COR-L47 (cell line): ENCODE measurements at places on chromosomes 13 and 19.
A peak's percentile ranks its signal among the peaks of the same experiment; 100 is the strongest.

GRCh38 chr13:112928972-112929782 lies 39.8 kb upstream of the MCF2L start:
- peak; percentile 84 for DNase-seq

DNA sequence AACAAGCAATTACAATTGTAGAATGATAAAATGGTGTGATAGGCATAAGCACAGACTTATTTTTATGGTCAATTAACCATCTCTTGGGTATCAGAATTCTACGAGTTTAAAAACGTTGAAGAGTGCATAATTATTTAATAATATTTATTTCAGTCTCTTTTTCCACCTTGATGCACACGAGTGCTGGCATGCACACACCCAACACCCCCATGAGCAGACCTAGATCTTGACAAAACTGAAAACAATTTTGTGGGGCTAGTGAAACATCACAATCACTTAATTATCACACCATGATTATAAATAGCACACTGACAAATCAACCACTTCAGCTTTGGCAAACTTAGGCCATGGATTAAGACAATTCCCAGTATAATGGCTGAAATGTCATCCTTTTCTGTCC lies 61.0 kb upstream of the RFC3 start:
- no peak for DNase-seq

- no peak for DNase-seq
Observed at GRCh38 chr13:30985637-30986205, 53.3 kb downstream of the TEX26 start.

GRCh38 chr13:80341101-80341755 lies at the start of gene SPRY2:
Gene SPRY2, minus strand, starts transcription at chr13:80341126. Its CDS starts 3,421 bp downstream, at chr13:80337705.
- peak; percentile 78 for DNase-seq

GRCh38 chr13:93558637-93559036 lies 332.0 kb downstream of the GPC6 start:
- DNase-seq: no peak

- DNase-seq: no peak
Observed at GRCh38 chr13:79121286-79121685, 284.8 kb downstream of the RBM26 start.

- DNase-seq: no peak
Observed at GRCh38 chr19:48807590-48808308, 3.1 kb downstream of the BCAT2 start.

DNA sequence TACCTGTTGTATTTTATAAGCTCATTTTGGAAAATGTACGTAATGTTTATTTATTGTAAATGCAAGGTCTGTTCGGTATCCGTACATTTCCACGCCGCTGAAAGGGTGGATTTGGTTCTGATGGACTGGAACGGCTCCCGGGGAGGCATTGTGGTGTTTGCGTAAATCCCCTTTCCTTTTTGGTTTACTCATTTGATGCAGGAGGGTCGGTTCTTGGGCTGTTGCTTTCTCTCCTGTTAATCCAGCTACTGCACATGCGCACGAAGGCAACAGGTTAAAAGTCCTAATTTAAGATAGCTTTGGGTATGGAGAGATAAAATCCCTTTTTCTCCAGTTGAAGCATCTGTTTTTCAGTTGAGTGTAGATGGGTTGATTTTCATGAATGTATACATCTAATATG lies 224.4 kb downstream of the TM9SF2 start:
- DNase-seq: no peak

- DNase-seq: no peak
Observed at GRCh38 chr13:27044837-27045570, 126.6 kb downstream of the USP12 start.

- no peak for DNase-seq
Observed at GRCh38 chr19:2320049-2320448, 8.3 kb downstream of the LSM7 start.

DNA sequence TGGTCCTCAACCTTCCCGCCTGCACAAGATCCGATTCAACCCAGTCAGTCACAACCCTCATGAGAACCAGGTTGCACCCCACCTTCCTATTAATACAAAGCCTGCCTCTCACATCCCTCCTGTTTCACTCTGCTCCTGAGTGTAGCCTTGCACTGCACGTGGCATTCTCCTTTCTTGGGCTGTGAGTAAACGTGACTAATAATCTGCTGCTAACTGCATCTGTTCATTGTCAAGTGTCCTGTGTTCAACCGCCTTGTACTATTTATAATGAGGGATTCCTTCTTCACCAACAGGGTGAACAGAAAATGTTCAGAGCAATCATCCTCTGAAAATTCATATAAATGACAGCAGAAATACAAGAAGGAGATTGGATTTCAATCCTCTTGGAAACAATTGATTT lies 1608.2 kb downstream of the SLITRK5 start:
- DNase-seq: no peak

DNA sequence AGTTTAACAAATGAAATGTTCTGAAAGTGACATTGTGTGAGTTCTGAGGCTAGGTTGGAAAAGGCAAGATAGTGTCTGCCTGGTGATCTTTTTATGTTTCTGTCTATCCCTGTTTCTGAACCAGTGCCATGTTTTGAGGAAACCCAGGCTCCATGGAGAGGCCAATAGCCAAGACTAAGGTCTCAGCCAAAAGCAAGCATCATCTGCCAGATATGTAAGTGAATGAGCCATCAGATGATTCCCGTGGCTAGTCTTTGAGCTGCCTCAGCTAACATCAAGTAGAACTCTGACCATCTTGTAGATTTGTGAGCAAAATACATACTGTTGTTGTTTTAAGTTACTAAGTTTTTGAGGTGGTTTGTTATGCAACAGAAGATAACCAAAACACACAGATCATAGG lies 19.6 kb upstream of the CCNA1 start:
- no peak for DNase-seq

DNA sequence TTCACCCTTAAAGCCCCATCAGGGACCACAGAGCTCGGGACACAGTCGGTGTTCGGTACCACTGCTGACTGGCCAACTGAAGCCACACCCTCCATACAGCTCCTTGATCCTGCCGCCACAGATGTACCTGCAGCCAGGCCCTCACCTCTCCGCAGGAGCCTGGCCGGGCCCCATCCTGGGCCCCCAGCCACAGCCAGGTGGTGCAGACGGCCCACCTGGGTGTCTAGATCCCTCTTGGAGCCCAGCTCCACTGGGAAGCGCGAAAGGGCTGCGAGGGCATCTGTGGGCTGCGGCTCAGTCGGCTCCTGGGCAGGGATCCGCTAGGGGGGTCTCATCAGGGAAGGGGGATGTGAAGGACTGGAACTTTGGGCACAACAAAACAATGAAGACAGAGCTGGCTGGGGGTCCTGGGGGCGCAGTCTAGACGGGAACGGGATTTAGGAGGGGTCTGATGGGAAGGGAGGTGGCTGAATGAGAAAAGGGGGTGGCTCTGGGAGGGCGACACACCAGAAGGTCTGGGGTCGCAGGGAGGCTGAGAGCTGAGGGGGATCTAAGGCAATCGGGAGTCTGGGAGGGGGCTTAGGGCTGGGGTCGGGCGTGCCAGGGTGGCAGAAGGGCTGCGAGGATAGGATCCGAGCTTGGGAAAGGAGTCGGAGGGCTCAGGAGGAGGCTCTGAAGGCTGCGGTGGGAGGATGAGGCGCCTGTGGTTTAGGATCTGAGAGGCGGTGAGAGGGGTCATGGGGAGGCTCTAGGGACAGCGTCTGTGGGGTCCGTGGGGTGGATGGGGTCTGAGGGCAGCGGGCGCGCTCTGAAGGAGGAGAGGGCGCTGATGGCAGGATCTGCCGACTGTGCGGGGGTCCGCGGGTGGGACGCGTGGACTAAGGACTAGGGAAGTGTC lies 15.8 kb downstream of the PRODH2 start:
- no peak for DNase-seq

- DNase-seq: no peak
Observed at GRCh38 chr19:478976-479375, 17.3 kb upstream of the MADCAM1 start.

- no peak for DNase-seq
Observed at GRCh38 chr19:49057636-49058234, at the start of gene CGB7. Gene CGB7, minus strand, starts transcription at chr19:49057749. Its CDS starts 2,374 bp downstream, at chr19:49055375.

GRCh38 chr13:112132142-112132541 lies 65.2 kb downstream of the SOX1 start:
- DNase-seq: no peak

DNA sequence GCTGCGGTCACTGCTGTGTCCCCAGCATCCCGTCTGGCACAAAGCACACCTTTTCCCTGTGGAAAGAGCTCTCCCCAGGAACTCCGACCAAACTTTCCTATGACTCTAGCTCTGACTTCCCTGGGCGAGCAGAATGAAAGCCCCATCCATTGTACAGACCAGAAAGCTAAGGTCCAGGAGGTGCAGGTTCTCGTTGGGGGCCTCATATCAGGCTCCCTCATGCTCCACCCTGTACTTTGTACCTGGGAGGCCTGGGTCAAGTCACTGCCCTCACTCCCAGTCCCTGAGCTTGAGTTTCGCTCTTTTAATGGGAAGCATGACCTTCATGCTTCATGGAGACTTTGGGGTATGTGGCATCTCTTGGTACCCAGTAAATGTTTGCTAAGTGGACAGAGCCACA lies 18.4 kb downstream of the CYTH2 start:
- DNase-seq: no peak

GRCh38 chr13:96851856-96852445 lies 142.3 kb downstream of the OXGR1 start:
- peak; percentile 58 for DNase-seq

- DNase-seq: peak; percentile 4
Observed at GRCh38 chr13:21849323-21849722, 178.4 kb downstream of the FGF9 start.

DNA sequence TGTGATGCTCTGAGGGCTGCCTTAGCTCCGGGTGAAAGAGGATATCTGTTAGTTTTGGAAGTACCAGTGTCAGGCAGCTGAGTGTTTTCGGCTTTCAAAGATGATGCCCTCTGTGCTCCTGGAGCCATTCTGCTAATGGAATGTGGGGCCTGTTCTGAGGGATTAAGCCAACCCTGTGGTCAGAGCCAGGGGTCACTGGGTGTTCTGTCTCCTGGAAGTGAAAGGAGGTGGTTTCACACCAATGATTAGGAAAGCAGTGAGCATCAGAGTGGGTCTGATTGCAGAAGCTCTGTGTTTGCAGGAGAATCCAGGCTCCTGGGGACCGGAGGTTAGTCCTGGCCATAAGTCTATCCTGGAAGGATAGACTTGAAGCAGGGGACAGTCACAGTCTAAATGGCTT lies 94.6 kb downstream of the UQCRFS1 start:
- DNase-seq: no peak

DNA sequence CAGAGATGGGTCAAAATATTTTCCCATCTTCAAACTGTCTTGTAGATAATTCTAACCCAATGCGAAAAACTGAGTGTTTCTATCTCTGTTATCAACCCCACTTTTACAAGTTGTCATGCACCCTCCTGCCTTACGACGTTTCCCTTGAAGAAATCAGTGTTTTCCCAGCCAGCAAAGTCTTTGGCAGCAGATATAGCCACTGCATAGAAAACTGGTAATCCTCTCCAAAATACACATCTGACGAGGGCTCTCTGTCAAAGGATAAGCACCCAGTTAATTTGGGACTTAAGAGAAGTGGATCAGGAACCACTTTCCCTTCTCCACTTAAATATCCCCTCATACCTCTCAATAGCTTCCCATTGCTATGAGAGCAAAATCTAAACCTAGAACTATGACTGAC lies 351.9 kb upstream of the MIR17HG start:
- no peak for DNase-seq

DNA sequence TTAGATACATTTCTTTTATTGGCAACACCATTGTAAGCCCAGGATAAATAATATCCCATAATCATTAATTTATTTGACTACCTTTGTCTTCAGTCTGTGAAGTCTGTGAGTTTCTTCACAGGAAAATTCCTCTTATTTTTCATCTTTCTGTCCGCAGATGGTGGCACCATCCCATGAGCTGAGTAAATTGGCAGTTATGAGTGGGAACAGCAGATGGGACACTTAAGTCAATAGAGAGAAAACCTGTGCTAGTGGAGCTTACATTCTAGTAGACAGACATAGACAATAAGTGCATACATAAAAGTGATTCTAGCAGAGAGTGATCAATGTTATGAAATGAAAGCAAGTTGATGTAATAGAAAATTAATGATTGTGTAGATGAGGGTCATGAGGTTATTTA lies 638.2 kb upstream of the MIR17HG start:
- no peak for DNase-seq

DNA sequence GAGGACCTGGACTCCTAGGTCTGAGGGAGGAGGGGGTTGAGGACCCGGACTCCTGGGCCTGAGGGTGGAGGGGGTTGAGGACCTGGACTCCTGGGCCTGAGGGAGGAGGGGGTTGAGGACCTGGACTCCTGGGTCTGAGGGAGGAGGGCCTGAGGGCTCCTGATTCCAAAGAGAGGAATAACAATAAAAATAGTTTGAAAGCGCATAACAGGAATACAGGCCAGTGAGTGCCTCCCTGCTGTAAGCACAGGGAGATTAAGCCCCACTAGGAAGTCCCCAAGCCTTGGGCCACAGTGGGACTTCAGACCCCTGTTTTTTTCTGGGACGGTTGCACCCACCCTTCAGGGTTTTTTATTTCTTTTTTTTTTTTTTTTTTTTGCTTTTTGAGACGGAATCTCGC lies 1.2 kb upstream of the SBK2 start:
- no peak for DNase-seq

DNA sequence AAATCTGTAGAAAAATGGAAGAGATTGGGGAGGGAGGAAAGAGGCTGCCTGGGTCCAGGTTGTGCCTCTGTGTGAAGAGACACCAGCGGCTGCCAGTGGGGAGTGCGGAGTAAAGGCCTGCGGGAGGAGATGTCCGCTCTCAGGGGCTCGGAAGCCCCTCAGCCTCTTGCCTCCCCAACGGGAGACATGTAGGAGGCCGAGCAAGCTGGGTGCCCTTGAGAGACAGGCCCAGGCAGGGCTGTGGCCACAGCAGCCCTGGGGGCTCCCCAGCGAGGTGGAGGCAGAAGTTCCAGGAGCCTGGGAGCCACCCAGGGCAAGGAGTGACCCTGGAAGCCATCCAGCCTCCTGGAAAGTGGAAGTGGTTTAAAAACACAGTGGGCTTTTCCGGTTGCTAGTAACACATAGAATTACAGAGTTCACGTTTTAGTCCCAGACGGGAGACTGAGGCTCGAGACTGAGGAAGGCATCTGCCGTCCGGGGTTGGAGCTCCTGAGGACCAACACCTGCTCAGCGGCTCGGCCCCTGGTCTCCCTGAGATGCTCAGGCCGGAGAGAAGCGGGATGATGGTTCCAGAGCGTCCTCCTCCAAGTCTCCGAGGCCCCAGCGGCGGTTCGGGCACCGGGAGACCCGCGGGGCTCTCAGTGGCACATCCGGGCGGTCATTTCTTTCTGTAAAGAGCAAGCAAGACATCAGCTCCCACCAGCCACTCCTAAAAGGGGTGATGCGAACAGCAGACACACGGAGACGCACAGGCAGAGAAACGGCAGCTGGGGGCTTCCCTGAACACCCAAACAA lies 21.9 kb upstream of the MKNK2 start:
- DNase-seq: no peak

GRCh38 chr13:37385248-37385647 lies 213.3 kb downstream of the POSTN start:
- no peak for DNase-seq

DNA sequence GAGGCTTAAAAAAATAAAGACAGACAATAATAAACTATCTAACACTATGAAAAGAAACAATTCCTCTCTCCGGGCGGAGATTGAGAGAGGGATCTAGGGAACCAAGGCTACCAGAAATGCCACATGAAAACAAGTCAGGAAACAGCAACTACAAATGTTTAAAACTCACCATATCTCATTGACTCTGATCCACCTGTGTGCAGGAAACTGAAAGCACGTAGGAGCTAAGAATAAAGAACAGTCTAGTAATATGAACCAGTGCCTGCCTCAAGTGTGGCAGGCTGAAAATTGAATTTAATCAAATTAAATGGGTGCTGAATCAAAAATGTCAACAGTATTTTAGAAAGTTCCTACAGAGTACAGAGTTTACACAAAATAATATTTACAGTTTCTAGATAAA lies 1701.0 kb downstream of the SLITRK5 start:
- no peak for DNase-seq

GRCh38 chr19:58009666-58010301 lies 7.2 kb upstream of the ZNF606 start:
- peak; percentile 79 for DNase-seq
